Stimulated activated effector memory CD8-positive, alpha-beta T cell treated with anti-CD3 and anti-CD28 coated beads, Interleukin-12 subunit alpha, Interleukin-12 subunit beta, amount 100 ng/mL, for 72 hours (primary cell): ENCODE measurements at places on chromosomes 16 and 17.

GRCh38 chr17:70078994-70079531 is 4.0 kb downstream of the KCNJ16 start:
- no peak for DNase-seq

- DNase-seq, result no peak
Observed at GRCh38 chr17:8712698-8713097, 31.9 kb downstream of the CCDC42 start.

GRCh38 chr16:4260360-4260759 is 12.5 kb downstream of the TFAP4 start:
- DNase-seq, result no peak

DNA sequence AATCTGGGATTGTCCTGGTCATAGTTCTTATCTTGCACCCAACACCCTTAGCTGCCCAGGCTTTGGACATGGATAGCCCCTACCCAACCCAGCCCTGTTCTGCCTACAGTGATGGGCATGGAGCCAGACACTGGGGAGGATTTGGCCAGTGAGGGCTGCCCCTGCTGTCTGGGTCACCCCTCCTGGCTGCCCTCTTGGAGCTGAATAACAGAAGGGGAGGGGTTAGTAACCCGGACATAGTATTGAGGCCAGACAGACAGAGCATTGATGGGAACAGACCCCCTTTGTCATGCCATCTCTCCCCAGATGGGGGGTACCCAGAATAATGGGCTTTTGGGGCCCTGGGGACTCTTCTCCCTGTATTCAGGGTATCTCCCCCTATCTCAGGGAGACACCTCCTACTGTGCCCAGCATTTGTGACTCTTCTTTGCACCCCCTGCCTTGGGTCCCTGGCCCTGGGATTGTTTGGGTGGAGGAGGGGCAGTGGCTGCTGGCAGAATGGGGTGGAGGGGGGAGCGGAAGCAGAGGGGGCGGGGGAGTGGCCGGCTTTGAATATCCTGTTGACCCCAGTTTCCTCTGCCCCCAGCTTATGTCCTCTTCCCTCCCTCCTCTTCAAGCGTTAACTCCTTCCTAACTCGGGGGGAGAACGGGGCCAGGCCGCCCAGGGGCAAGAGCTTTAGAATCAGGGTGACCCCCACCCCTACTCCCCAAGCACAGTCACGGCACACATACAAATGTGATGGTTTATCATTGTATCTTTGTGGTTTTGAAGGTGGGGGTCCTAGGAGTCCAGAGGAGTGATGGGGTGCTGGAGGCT is 17.0 kb downstream of the GJD3 start:
- DNase-seq, result no peak

DNA sequence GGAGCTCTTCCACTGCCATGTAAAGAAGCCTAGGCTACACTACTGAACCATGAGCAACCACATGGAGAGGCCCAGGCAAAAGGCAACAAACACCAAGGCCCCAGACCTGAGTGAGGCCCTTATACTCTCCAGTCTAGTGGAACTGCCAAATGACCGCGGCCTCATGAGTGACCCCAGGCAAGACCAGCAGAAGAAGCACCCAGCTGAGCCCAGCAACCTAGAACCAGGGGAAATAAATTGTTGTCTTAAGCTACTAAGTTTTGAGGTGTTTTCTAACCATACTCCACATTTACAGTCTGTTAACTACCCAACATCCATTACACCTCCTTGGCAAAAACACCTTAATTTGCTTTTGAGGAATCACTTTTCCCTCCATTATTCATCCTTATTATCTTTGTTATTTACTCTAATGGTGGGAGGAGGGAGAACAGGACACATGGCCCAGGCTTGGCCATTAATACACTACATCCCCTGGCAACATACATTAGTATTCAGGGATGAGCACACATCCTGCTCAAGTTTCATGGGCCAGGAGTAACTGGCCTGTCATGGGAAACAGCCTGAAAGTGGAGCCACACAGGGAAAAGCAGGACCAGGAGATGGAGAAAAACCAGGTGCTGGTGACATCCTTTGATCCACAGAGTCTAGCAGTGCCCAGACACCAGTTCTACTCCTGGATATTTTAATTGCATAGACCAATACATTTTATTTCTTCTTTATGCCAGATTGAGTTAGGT is 26.2 kb downstream of the SLC39A11 start:
- DNase-seq, result no peak

DNA sequence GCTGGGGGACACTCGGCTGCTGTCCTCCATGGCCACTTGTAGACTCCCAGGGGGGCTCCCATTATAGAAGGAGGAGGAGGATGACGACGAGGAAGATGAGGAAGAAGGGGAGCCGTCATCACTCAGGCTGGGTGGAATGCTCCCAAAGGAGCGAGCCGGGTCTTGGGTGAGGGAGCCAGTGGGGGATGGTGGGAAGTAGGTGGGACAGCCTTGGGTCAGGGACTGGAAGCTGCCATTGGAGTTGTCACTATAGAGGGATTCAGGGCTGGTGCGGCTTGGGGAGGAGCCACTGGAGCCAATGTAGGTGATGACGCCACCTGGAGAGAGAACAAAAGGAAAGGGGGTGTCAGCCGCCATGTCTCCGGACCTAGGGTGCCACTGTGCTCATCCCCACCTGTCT is 3.3 kb downstream of the NR1D1 start:
- DNase-seq, result no peak

DNA sequence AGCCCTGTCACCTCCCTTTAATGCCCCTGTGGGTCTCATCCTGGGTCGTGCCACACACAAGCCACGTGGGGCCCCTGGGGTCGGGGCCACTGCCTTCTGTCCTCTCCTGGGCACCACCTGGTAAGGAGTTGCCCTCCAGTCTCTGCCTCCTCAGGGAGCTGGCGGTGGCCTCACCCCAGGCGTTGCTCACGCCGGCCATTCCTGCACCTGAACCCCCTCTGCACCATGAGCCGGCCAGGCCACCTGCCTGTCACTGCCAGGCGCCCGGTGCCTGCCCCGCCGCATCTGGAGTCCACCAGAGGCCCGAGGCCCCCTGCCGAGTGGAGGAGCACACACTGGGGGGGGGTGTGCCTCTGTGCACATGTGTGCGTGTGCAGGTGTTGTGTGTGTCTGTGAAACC is 10.4 kb downstream of the NHERF2 start:
- no peak for DNase-seq

DNA sequence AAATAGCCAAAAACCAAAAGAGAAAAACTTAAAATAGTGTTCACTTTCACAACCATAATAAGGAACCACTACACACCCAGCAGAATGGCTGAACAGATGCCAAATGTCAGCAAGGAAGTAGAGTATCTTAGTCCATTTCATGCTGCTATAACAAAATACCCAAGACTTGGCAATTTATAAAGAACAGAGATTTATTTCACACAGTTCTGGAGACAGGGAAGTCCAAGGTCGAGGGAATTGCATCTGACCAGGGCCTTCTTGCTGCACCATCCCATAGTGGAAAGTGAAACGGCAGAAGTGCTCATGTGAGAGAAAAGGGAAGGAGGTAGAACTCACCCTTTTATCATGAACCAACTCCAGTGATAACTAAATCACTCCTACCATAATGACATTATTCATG is 33.8 kb upstream of the CCL22 start:
- no peak for DNase-seq

GRCh38 chr17:77279448-77280303 is 138.9 kb downstream of the SEC14L1 start:
- DNase-seq, result no peak

- DNase-seq, result no peak
Observed at GRCh38 chr17:30292286-30292858, 628 bp upstream of the BLMH start.

DNA sequence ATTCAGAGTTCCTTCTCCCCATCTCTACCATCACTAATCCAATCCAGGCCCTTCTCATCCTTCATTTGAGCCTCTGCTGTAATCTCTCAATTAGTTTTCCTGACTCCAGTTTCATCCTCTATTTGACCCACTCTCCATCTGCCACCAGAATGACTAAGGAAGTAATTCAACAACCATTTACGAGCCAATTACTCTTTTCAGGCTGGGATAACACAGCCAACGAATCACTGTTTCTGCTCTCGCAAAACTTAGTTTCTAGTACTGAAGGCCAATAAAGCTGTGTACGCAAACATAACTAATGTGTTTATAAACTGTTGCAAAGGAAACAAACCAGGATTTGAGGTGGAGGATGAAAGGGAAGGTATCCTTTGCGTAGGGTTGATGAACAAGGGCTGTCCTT is 53.7 kb downstream of the MAP2K6 start:
- DNase-seq, result no peak

- no peak for DNase-seq
Observed at GRCh38 chr16:4623593-4623992, 1.0 kb upstream of the MGRN1 start.

GRCh38 chr16:3842994-3843393 is 37.5 kb downstream of the CREBBP start:
- no peak for DNase-seq

DNA sequence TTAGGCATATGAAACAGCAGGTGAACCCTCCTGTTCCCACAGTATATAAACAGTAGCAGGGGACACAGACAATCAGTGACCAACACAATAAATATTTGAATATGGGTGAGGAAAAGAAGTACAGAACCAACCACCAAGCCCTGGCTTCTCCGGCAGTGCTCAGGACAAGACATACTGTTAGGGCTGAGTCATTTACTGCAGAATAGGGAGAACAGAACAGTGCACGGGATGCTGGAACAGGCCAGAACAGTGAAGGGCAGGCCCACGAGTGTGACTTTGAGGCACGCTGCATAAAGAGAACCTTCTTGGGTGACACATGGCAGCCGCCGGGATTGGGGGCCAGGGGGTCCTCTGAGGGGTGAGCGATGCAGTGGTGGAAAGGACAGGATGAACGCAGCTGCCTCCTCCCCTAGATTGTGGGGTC is 160.4 kb downstream of the CMIP start:
- DNase-seq, result no peak

GRCh38 chr17:47225436-47225858 is 16.3 kb downstream of the MYL4 start:
- DNase-seq, result no peak

DNA sequence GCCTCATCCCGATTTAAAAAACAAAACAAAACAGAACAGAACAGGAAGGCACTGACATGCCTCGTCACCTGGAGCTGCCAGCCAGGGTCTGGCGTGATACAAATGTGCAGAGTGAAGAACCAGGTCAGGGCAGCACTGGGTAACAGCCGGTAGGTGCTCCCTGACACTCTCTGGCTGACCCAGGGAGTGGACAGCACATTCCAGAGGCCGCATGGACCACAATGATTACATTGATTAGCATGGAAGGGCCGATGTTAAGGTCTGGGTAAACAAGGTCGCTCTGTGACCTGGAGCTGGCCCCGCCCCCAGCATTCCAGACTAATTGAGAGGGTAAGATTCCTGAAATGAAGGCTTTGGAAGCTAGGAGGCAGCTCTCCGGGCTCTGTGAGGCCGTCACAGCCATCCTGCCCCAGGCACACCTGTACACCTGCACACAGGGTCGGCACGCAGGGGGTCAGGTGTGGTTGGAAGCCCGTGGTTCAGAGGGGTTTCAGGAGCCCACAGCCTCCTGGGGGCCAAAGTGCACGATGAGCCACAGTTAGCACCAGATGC is 21.4 kb downstream of the PIEZO1 start:
- DNase-seq, result no peak

- DNase-seq, result peak; percentile 72
Observed at GRCh38 chr16:67663151-67663876, 2.6 kb downstream of the PARD6A start.

DNA sequence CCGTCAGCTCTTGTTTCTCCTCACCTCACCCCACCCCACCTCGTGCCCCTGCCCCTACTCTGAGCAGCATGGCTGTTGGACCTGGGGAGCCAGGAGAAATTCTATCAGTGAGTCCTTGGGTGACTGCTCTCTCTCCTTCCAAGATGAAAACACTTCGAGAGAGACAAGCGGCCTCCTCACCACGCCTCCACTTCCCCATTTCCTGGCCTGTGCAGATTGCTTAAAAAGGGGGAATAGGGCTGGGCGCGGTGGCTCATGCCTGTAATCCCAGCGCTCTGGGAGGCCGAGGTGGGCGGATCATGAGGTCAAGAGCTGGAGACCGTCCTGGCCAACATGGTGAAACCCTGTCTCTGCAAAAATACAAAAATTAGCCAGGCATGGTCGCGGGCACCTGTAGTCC is 9.5 kb downstream of the DLX4 start:
- no peak for DNase-seq
